ENCODE measurements at places on chromosomes 6 and 20. TPM values are rescaled to one million over a fixed set of nuclear protein-coding genes. Genes with fewer than 3 reads are reported as not detected.

The TMEM63B gene
- 43.2 TPM for total RNA-seq

The LPIN3 gene
- 11.1 TPM for total RNA-seq

GRCh38 chr20:57475388-57476083 lies 49.4 kb downstream of the CTCFL start:
- DNase-seq, result no peak

- no peak for DNase-seq
Measured at GRCh38 chr6:63565058-63565726, 7.1 kb upstream of the LOC128125822 start.

DNA sequence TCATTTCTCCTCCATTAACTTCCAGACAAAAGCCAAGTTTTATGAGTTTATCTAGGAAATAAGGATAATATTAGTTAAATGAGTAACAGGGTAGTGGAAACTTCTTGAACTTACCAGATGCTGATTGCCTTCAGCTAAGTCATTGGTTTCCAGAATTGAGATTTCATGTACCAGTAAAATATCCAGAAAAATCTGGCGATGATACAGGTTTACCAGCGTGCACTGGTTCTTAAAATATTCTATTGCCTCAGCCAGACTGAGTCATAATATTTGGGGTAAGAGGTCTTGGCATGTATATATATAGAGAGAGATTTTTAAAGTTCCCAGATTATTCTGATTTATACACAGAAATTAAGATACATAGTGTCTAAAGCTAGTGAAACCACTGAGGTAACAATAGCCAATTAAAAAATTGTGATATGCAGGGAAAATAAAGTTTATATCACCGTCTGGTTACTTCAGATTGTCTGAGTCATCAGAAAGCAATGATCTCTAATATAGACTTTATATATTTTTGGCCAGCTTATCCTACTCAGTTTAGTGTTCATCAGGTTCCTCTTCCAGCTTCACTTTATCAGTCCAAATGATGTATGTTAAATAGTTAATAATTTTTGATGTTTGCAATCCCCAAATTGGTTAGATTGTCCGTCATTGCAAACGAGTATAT lies 39.5 kb upstream of the SDHAF4 start:
- DNase-seq, result peak; percentile 20
